ENCODE measurements at places on chromosomes 1 and 21.

GRCh38 chr1:205071028-205071409, 13.2 kb downstream of the TMEM81 start:
- no peak for DNase-seq

GRCh38 chr1:7632176-7632575, 138.9 kb upstream of the VAMP3 start:
- no peak for DNase-seq

GRCh38 chr1:204335085-204335484, 24.6 kb downstream of the PLEKHA6 start:
- no peak for DNase-seq

- no peak for DNase-seq
These were observed 526.4 kb upstream of the CAMK1G start for GRCh38 chr1:209057083-209057482.

GRCh38 chr1:181506563-181507353, 23.4 kb downstream of the CACNA1E start:
- DNase-seq = no peak

- no peak for DNase-seq
These were observed 209.0 kb downstream of the RHOU start for GRCh38 chr1:228944296-228944695.

DNA sequence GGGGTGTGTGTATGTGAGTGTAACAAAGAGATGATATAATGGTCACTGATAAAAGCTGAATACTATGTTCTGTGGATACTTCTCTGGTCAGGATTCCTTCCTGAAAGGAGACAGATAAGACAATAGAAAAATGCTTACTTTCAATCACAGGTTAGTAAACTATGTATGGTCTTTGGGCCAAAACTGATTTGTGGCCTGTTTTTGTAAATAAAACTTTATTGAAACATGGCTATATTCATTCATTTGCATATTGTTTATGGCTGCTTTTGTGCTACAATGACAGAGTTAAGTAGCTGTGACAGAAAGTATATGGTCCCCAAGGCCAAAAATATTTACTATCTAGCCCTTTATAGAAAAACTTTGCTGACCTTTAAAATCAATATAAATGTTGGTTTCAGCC, 82.2 kb upstream of the DMRTA2 start:
- no peak for DNase-seq

Measured in GM19239 (cell line).